ENCODE measurements at places on chromosomes 11 and 22.

- DNase-seq, result no peak
These were observed at the start of gene A4GALT for GRCh38 chr22:42720263-42721044. Gene A4GALT (minus strand): TSS chr22:42720870. CDS start chr22:42693951, 26,919 bp downstream.

DNA sequence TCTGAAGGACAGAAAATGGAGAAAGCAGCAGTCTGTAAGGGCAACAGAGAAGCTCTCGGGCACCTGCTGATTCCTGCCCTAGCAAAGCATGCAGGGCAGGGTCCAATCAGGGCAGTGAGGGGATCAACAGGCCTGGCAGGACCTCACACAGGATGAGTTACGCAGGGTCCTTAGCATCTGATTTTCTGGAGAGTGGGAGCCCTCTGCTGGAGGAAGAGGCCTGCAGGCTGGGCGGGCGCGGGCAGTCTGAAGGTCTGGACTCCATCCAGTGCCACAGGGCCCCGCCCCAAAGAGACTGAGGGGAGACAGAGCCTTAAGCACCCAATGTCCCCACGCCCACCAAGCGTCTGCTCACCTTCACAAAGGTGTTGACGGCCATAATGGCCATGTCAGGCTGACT lies 28.9 kb downstream of the AP1B1 start:
- DNase-seq, result no peak

DNA sequence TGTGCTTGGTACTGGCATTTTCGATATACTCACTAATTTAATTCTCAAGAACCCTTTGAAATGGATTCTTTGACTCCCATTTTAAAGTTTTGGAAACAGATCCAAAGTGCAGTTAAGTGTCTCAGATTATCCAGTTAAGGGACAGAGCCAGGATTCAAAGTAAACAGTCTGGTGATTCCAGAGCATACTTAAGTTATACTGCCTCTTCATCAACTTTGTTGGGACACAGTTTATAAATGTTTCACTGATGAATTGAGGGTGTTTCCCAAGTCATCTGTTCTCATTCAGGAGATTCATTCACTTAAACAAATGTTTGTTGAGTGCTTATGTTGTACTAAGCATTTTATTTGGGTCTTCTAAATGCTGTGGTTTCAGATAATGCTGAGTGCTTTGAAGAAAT lies 17.1 kb downstream of the KDM2A start:
- no peak for DNase-seq

DNA sequence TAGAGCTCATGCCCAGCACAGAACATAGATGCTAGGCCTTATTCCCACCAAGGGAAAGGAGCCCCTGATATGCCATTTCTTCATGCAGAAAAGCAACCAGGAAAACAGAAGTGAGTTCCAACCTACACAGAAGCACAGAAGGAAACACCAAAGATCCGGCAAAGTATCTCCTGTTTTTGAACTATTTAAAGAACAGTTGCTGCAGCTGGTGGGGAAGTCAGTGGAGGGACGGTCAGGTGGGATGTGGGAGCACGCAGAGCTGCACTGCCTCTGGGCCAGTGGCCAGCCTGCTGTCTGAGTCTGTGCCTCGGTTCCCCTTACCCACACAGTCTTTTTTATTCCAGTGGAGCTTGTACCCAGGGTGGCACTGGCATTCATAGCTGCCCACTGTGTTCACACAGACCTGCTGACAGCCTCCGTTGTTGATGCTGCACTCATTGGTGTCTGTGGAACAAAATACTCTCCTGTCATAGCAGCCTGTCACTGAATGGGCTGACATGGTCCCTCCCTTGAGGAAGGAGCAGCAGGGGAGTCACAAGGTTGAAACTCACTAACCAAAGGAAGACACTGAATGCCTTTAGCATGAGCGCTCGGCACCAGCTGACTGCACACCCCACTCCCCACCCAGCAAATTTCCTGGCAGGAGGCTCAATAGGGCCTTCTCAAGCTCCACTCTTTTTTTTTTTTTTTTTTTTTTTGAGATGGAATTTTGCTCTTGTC lies 37.9 kb downstream of the SCUBE2 start:
- DNase-seq, result no peak

- DNase-seq, result no peak
These were observed at the start of gene SCGB2A2 for GRCh38 chr11:62269654-62270278. Gene SCGB2A2 (plus strand): TSS chr11:62270158. CDS start chr11:62270217, 59 bp downstream.

GRCh38 chr11:12174128-12174476 lies 63.7 kb downstream of the MICAL2 start:
- no peak for DNase-seq

DNA sequence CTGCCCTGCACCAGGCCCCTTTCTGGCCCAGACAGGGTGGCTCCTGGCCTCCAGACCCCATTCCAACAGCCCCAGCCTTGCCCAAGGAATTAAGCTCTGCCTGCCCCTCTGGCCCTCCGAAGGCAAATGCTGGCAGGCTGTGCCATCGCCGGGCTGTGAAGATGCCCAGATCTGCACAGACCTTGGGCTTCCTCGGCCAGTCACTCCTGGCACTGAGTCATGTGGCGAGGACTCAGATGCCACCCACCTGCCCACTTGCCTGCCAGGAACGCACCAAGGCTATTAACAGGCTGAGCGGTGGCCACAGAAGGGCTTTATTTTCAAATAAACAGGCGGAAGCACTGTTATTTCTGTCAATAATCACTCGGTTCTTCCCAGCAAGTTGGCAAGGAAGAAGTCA lies 50.3 kb upstream of the TTLL12 start:
- DNase-seq, result no peak

GRCh38 chr22:49770547-49771265 lies 57.0 kb downstream of the BRD1 start:
- no peak for DNase-seq

- DNase-seq, result no peak
These were observed 6.8 kb downstream of the STX3 start for GRCh38 chr11:59761993-59762392.

DNA sequence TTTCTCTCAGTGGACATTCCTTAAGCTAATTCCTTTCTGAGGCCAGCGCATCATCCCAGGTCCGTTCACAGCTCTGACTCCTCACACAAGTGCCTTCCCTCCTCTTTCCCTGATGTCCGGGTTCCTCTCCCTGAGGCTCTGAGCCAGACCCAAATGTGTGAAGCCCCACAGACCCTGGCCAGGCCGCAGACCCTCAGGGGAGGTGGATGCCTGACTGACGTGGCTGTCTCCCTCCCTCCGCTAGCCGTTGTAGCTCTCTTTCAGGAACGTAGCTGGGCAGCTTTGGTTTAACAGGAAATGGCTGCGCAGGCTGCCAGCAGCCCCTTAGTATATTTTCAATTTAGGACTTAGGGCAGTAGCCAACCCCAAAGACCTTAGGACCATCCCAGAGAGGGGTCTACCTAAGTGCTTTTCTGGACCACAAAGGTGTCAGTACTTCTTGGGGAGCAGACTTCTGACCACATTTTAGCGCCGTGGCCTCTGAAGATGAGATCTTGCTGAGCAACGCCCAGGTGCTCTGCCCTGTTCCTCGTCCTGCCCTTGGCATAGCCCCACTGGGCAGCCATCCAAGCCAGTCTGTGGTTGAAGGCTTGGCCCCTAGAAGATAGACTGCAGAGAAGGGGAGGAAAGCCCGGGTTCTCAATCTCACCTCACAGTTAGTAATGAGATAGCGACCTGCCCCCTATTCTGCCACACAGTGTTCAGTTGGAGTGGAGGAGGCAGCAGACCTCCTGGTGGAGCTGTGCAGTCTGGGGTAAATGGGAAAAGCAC lies 27.0 kb downstream of the MYBPC3 start:
- DNase-seq, result no peak

- DNase-seq, result no peak
These were observed 50.4 kb upstream of the NECTIN1 start for GRCh38 chr11:119779195-119780071.

GRCh38 chr11:64253481-64253880 lies 2.2 kb downstream of the PLCB3 start:
- no peak for DNase-seq

GRCh38 chr11:74749127-74749964 lies 697 bp downstream of the RNF169 start:
- peak; percentile 61 for DNase-seq

GRCh38 chr11:112002491-112003216 lies 22.6 kb upstream of the DLAT start:
- DNase-seq, result no peak

All from NCI-H226 (cell line).